ENCODE measurements at places on chromosomes 3 and 15. TPM values are rescaled to one million over a fixed set of nuclear protein-coding genes. Genes with fewer than 3 reads are reported as not detected.

SNTN gene
- total RNA-seq = not detected

HYKK gene
- 19.8 TPM for total RNA-seq

DUOX1 gene
- 0.31 TPM for total RNA-seq

GHSR gene
- not detected for total RNA-seq

TRH gene
- total RNA-seq = not detected

MAP6D1 gene
- total RNA-seq = 7.9 TPM

ADPRH gene
- total RNA-seq = 7.8 TPM

LSAMP gene
- total RNA-seq = 3.1 TPM
